Upper lobe of left lung (tissue), 6 donors: ENCODE measurements at places on chromosomes 4 and X. TPM values are rescaled to one million over a fixed set of nuclear protein-coding genes. Genes with fewer than 3 reads are reported as not detected.

GRCh38 chr4:17941731-17942130 lies 79.8 kb downstream of the LCORL start:
- no peaks in the 10 kb centered on the region for H3K36me3 ChIP-seq
- H3K27me3 ChIP-seq, result no peaks in the 10 kb centered on the region
- no peak overlapping the region for H3K27ac ChIP-seq
- no peaks in the 10 kb centered on the region for H3K4me1 ChIP-seq

GRCh38 chr4:173434231-173434630 lies 35.3 kb upstream of the SCRG1 start:
- H3K27me3 ChIP-seq, result no peaks in the 10 kb centered on the region
- no peak overlapping the region for H3K4me3 ChIP-seq
- no peak overlapping the region for H3K27ac ChIP-seq
- no peak for DNase-seq

DNA sequence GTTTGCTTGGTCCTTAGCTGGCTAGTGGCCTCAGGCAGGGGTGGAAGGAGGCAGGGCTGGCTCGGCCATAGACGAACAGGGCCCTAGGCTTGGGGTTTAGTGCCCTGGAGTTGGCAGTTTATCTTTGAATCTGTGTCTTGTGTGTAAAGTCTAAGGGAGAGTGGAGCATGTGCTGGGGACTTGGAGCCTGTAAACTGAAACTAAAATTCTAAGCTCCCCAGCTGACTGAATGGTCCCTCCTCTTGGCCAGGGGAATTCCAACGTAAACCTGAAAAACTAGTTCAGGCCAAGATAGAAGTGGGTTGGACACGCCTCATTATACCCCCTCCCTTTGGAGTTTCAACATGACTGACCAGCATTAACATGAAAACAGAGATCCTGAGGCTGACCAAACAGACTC lies 46.1 kb upstream of the GPR78 start:
- H3K36me3 ChIP-seq, result no peaks in the 10 kb centered on the region
- peak overlapping the region; percentile 75 for H3K27ac ChIP-seq
- peak; percentile 65 for DNase-seq
- H3K4me3 ChIP-seq, result peak overlapping the region; percentile 3

- no peaks in the 10 kb centered on the region for H3K4me1 ChIP-seq
- H3K27ac ChIP-seq, result no peak overlapping the region
- no peaks in the 10 kb centered on the region for H3K36me3 ChIP-seq
- no peak overlapping the region for H3K4me3 ChIP-seq
- H3K27me3 ChIP-seq, result no peaks in the 10 kb centered on the region
Measured at GRCh38 chrX:47746446-47746845, 87.5 kb upstream of the UXT start.

DNA sequence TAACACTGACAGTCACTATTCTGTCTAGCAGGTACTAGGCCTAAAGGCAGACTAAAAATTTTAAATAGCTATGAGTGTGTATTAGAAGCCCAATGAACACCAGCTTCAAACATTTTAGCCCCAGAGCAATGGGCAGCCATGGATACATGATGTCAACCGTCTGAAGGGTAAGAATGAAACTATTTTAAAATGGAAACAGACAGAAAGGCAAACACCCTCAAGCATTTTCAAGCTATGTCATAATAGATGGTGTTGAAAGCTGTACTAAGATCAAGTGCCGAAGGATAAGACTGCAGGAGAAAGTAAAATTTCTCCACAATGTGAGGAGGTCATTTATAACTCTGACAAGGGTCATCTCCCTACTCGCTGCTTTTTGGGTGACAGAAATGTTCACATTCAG lies 225.0 kb downstream of the COL25A1 start:
- DNase-seq, result no peak
- no peak overlapping the region for H3K4me3 ChIP-seq
- H3K27ac ChIP-seq, result no peak overlapping the region
- H3K27me3 ChIP-seq, result no peaks in the 10 kb centered on the region

Gene SPARCL1
- total RNA-seq, result 145 TPM

Gene TSPAN6
- 17.5 TPM for total RNA-seq

Gene TMEM271
- total RNA-seq, result not detected

Gene P2RY10
- not detected for total RNA-seq

Gene EXOC1L
- not detected for total RNA-seq
